ENCODE measurements at places on chromosomes 5 and 9. TPM values are rescaled to one million over a fixed set of nuclear protein-coding genes. Genes with fewer than 3 reads are reported as not detected.

The ENTPD2 gene
- polyA plus RNA-seq: not detected

The ERCC8 gene
- 23.9 TPM for polyA plus RNA-seq

The IFNK gene
- not detected for polyA plus RNA-seq

The MCC gene
- 17.0 TPM for polyA plus RNA-seq

The TAF11L10 gene
- not detected for polyA plus RNA-seq

GRCh38 chr5:138386290-138386689 is 33.8 kb downstream of the KDM3B start:
- DNase-seq: no peak

GRCh38 chr9:123959787-123960186 is 29.9 kb upstream of the DENND1A start:
- no peak for DNase-seq

DNA sequence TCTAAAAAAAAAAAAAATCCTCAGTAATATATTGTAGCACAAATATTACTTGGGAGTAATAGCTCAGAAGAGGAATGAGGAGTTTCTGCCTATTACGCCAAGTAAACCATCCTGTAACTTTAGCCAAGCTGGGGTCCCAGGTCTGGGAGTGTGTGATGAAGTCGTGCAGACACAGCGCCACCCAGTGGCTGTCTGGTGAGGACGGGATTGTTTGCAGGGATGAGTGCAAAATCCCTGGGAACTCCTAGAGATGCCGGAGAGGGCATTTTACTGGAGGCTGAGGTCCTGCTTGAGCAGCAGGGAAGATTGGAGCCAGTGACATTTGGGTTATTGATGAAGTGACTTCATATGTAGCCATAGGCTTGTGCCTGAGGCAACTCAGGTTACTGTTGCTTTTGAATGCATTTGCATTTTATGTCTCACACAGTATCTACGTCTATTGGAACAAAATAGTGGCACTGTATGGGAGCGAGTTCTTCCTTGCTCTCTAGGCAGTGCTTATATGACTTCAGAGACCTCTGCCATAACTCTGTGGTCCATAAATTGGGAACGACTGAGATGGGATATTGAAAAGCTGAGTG is 72.8 kb downstream of the PSAT1 start:
- DNase-seq: peak; percentile 42

DNA sequence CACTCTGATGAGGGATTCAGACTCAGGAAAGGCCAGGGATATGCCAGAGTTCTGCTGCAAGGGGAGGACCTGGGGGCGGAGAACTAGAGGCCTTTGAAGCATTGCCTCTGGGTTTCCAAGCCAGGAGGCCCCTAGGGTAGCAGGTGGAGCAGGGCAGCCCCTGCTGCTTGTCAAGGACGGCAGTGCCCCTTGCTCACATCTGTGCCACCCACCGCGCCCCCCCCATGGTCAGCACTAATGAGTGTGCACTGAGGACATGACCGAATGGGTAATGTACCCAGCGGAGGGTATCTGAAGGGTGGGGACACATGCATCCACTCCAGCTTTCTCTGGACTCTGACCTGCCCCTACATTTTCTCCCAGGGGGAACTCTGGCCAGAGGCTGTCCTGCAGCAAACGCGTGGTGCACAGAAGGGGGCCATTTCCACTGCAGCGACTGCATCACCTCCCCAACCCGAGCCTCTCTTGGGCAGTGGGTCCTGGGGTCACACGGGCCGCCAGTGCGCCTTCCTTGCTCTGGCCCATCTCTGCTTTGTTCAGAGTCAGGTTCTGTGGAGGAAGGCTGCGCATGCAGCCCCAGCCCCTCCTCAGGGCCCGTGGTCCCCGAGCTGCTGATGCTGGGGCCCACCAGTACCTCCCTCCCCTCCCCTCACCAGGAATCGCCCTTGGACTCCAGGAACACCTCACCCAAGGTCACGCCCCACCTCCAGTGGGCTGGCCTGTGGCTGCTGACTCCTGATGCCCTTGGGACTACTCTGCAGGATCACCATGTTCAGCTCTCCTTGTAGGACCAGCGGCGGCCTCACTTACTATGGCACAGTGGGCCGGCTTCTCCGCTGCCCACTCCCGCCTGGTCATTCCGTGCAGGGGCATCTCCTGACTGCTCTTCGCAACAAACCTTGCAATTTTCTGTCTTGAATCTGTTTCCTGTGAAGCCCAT is 31.2 kb downstream of the STC2 start:
- no peak for DNase-seq

GRCh38 chr5:153618867-153619266 is 128.4 kb downstream of the GRIA1 start:
- DNase-seq: no peak

DNA sequence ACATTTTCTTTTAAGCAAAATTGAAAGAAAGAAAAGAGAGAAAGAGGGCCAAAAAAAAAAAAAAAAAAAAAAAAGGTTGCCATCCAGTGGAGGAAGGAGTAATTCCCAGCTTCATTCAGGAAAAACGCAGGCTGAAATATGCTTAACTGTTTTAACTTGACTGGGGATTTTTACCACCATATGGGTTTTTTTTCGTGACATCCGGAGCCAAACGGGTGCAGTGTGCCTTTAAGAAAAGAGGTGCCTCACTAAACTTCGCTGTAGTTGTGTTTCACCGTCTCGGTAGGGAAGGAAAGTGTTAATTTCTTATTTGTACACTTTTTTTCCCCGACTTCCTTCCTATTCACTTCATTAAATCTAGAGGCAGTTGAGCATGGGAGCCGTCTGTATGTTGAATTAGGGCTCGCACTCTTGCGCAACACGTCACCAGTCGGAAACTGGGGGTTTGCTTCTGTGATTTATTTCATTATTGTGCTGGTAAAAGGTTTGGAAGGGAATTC is 143.0 kb downstream of the SMARCA2 start:
- no peak for DNase-seq

DNA sequence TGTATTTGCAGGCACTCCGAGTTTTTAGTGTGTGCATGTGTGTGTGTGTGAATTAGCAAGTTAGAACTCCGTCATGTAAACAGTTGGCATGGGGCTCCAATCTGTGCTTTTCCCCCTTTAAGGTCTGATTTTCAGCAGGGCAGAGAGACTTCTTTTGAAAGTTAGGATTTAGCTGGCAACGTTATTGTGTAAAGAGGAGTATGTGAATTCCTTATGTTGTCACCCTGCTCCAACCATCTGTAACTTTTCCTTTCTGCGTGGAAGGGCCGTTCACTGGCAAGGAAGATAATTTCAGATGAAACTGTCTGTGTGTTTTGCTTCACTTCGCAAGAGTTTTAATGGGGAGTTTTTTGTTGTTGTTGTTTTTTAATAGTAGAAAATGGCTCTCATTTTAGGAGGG is 332 bp downstream of the SGCD start:
- no peak for DNase-seq

DNA sequence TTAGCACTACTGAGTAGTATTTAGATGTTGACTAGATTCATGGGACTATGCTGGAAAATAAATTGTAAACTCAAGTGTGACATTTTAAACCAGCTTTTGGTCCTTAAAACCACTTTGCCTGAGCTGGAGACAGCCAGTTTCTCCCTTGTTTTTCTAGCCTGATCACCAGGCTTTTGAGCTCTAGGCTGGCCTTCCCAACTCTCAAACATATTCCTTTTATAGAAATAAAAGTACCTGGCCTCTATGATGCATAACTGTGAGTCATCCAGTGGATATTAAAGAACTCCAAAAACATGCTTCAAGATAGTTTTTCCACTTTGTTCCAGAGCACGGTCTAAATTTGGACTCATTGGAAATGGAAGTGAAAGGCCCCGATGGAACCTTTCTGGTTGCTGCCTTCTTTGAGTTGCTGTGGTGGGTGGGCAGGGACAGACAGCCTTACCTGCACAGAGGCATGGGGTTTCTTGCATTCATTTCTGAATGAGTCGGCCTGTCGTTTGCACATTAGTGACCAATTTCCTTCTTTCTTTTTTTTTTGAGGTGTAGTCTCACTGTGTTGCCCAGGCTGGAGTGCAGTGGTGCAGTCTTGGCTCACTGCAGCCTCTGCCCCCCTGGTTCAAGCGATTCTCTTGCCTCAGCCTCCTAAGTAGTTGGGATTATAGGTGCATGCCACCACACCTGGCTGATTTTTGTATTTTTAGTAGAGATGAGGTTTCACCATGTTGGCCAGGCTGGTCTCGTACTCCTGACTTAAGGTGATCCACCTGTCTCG is 43.1 kb downstream of the TRIO start:
- peak; percentile 36 for DNase-seq

DNA sequence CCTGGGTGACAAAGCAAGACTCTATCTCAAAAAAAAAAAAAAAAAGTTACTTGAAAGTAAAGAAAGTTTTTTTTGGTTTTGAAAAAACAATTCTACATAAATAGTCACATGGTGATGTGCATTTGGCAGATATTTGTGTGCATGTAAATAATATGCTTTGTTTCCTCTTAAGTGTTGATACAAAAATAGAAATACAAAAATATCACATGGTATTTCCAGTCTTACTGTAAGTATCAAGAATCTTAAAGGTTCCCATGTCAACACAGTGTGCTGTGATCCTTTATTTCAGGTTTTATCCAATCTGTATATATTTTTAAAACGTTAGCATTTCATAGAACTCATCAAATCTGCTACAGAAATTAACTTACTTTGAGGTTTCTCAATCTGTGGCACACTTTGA is 521.9 kb downstream of the TLE4 start:
- DNase-seq: no peak

DNA sequence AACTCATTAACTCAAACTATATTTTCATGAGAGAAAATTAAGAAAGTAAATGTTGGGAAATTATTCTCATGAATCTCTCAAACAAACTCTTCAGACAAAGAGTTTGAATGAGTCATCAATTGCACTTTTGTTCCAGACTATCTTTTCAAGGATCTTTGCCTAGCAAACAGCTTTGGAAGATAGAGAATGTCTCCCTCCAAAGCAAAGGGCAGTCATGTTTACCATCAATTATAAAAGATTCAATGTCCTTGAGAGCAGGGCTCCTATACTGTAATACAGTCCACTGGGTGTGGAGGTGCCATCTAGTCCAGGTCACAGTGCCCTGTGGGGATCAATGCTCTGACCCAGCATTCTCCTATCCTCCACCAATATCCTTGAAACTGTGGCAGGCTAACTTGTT is 1429.3 kb downstream of the EFNA5 start:
- DNase-seq: no peak

- no peak for DNase-seq
Observed at GRCh38 chr9:77793849-77794248, 145.7 kb upstream of the GNA14 start.

GRCh38 chr9:2771087-2771486 is 53.8 kb downstream of the KCNV2 start:
- no peak for DNase-seq

Data from AG04450 (cell line).